ENCODE measurements at places on chromosomes 7 and 10.

DNA sequence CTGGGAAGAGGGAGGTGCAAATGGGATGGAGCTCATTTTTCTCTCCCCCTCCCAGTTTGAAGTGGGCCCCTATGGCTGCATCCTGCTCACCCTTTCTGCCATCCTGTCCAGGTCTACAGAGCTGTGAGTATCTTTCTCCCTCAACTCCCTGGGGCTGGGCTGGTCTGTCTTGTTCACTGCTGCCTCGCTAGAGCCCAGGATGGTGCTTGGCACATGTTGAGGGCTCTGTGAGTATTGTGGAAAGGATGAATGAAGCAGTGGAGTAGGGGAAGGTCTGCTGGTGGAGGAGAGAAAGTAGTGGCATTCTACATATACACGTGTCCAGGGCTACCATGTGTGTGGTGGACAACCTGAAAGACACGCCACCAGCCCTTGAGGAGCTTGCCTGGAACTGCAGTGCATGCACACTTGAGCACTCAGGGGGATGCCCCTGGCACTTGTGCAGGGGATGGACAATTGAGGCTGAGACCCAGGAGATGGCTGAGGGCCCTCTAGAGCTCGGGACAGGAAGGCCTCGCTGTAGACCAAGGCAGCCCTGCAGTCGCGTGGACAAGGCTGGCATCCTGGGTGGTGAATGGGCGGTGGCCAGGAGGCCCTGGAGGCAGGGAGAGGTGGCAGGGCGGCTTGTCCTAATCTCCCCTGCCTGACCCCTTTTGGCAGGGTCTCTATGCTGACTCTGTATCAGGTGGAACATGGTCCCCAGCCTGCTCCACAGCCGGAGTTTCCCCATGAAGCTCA lies 52.3 kb upstream of the AQP1 start:
- no peak for DNase-seq

DNA sequence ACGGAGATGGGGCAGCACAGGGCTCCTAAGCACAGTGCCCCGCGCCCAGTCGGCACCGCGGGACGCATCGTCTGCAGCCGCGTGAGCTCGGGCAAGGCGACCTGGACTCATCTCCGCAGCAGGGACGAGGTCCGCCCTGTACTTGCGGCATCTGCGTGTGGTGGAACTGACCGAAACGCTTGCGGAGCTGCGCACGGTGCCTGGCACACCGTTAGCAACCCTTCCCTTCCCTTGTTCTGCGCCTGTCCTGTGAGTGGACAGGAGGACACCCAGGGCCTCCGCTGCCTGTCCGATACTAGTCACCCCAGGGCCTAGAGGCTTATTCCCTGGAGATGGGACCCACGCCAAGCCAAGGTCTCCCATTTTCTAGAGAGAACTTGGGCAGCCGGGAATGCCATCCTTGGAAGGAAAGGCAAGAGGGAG lies 98.5 kb downstream of the WDR11 start:
- DNase-seq: no peak

GRCh38 chr7:12158334-12159060 lies 52.6 kb upstream of the TMEM106B start:
- no peak for DNase-seq

- DNase-seq: no peak
Measured at GRCh38 chr10:48447356-48448215, 141.1 kb downstream of the MAPK8 start.

GRCh38 chr7:157616931-157617330 lies 280.1 kb downstream of the DNAJB6 start:
- no peak for DNase-seq

DNA sequence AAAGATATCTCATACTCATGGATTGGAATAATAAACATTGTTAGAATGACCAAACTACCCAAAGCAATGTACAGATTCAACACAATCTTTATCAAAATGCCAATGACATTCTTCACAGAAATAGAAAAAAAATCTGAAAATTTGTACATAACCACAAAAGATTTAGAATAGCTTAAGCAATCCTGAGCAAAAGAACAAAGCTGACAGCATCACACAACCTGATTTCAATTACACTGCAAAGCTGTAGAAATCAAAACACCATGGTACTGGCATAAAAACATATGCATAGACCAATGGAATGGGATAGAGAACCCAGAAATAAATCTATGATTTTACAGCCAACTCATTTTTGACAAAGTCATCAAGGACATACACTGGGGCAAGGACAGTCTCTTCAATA lies 130.0 kb upstream of the TMEM72 start:
- no peak for DNase-seq

DNA sequence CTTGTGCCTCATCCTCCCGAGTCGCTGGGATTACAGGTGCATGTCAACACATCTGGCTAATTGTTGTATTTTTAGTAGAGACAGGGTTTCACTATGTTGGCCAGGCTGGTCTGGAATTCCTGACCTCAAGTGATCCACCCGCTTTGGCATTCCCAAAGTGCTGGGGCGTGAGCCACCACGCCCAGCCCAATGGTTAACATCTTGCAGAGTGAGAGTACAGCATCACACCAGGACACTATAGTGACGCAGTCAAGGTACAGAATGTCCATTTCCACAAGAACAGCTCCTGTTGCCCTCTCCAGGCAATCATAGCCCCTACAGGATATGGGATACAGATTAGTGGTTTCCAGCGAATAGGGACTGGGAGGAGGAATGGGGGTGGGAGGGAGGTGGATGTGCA lies 34.0 kb downstream of the MYO1G start:
- no peak for DNase-seq

DNA sequence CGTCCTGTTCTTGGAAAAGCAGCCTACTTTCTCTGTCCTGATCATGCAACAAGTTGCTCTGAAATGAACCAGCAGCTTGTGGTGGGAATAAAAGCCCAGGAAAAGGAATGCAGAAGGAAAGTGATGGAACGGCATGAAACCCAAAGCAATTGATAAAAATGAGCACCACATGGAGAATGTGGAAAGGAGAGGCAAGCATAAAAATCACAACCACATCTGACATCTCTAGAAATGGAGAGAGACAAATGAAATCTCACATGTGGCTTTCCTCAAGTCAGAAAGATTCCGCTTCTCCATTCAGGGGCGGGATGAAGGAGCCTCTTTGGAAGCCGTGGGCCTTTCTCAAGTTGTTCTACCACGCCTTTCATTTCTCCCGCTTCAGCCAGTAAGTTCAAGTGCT lies 631.7 kb upstream of the GALNT17 start:
- no peak for DNase-seq

- no peak for DNase-seq
Measured at GRCh38 chr7:76333511-76334101, 25.2 kb downstream of the YWHAG start.
